ENCODE measurements at places on chromosomes 16 and 17.

DNA sequence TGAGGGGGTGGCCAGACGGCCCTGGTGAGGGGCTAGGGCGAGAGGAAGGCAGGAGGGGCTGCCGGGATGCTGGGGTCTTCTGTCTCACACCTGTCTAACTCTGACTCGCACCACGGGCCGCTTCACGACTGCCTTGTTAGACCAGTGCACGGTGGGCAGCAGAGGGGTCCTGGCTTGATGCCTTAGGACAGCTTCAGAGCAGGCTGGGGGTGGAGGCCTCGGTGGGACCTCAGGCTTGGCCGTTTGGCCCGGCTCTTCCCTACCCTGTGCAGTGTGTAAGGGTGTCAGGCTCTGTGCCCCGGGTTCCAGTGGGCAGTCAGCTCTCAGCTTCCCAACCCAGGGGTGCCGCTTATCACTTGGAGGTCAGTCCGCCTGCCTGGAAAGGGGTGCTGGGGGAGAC is 100.7 kb downstream of the OR1D5 start:
- DNase-seq: no peak

DNA sequence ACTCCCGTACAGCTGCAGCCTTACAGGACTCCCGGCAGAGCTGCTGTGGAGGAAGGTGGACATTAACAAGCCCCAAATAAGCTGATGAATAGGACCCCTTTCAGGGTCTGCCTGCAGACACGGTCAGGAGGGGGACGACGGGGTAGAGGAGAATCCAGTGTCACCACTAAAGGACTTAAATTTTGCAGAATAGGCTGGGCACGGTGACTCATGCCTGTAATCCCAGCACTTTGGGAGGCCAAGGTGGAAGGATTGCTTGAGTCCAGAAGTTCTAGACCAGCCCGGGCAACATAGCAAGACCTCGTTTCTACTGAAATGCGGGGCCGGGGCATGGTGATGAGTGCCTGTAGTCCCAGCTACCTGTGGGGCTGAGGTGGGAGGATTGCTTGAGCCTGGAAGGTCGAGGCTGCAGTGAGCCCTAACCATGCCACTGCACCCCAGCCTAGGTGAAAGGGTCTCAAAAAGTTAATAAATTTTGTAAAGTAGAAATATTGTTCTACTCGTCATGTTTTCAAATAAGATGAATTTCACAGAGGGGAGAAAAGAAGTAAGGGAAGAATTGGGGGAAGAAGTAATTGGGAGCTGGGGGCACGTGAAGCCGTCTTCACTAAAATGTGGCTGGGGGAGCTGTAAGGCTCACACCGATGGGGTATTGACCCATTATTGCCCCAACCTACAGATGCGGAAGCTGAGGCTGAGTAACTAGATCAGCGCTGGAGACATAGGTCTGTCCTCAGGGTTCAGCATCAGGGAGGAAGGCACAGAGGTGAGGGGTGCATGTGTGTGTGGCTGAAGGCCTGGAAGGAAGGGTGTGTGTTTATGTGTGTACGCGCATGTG is 4.7 kb downstream of the LITAFD start:
- no peak for DNase-seq

DNA sequence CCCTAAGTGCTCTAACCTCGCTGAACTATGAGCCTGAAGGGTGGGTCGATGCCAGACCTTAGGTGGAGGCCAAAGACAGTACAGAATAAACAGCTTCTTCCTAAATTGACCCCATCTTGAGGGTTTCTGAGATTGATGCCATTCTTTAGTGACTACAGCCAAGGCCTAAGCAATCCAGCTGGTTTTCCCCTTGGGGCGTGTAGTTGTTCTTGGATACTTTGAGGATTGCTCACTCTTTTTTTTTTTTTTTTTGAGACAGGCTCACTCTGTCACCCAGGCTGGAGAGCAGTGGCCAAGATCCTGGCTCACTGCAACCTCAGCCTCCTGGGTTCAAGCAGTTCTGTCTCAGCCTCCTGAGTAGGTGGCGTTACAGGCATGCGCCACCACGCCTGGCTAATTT is 2.0 kb downstream of the OVCA2 start:
- DNase-seq: no peak

DNA sequence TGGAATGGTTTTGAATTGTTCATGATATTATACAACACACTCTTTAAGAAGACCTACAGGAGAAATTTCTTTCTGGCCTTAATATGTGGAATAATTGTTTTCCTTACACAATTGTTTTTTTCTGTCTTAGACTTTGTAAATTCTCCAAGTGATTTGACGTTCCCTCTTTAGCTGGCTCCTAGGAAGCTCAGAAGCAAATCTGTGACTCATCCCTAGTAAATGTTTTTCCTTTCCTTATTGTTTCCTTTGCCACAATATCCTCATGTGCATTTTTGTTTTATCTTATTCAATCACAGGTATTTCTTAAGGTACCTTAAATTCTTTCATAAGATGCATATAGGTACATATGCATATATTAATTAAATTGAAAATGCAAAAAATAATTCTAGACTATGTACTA is 13.5 kb downstream of the KIAA0753 start:
- no peak for DNase-seq

GRCh38 chr16:49657736-49658465 is 198.0 kb downstream of the ZNF423 start:
- no peak for DNase-seq
